Right cardiac atrium (tissue), 5 donors: ENCODE measurements at places on chromosomes 2 and 18. TPM values are rescaled to one million over a fixed set of nuclear protein-coding genes. Genes with fewer than 3 reads are reported as not detected.

The FBXO41 gene
- 3.5 TPM for total RNA-seq

DNA sequence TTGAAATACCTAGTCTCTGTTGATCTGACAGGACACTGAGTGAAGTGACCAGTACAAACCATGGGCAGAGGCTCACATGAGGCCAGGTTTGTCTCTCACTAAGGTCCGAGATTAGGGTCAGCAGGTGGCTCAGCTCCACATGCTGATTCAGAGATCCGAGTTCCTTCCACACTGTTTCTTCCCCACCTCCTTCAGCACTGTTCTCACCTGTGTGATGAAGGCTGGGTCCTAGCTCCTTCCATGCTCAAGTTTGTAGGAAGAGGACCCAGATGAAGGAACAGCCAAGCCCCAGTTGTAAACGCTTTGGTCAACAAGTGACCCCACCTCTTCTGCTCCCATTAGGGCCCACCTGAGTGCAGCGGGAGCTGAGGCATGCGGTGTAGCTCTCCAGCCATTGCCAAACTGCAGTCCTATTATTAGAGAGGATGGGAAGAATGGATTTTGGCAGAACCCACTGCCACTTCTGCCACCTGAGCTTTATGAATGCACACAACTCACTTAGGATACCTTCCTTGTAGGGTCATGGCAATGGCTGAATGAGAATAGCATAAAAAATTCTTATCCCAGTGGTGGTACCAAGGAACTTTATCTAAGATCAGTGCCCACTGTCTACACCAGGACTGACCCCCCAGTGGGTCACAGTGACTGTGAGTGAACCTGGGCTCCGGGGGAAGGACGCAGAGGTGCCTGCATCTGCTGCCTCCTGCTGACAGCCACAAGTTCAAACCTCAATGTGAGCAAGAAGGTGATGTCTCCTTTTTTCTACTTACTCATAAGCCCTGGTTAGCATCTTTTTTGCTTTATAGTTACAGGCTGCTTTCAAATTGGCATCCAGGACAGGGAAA is 324.8 kb upstream of the HS6ST1 start:
- DNase-seq: no peak

GRCh38 chr2:218733171-218734021 is 22.8 kb downstream of the TTLL4 start:
- DNase-seq: no peak

DNA sequence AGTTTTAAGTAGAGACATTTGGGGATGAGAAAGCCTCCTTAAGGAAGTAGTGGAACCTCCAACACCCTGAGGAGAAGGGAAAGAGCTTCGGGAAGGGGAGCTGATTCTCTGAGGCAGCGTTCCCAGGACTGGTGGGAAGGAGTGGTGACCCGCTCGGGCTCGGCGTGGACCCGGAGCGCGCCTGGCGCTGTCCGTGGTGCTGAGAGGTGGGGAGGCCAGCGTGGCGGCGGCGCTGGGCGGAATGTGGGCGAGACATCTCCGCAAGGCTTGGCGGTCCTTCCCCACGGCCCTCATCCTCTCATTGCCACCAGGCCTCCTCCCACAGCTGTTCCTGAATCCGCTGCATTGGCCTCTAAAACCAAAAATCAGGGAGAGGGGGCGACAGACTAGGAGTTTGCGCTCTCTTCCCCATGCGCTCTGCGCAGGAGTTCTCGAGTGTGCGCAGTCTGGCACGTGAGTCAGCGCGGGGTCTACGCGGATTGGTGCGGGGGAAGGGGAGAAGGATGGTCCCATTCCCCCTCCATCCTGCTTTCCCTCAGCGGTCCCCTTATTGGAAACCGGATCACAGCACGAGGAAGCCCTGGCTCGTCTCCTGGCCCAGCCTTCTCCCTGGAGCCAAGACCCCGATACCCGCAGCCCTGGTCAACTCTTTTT is 857 bp downstream of the RESP18 start:
- peak; percentile 75 for DNase-seq

The ATG16L1 gene
- 18.1 TPM for total RNA-seq

The POTEJ gene
- total RNA-seq: 0.25 TPM

DNA sequence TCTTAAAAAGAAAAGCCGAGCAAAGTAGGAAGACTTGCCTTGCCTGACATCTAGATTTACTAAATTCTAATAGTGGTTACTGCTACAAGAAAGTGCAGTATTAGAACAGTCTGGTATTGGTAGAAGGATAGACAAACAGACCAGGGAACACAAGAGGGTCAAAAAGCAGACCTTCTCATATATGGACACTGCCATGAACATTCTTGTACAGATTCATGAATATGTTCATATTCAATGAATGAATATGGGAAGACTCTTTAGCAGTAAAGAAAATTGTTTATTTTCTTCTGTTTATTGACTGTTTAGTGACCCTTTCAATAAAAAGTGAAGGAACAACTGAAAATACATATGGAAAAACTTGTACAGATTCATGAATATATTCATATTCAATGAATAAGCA is 37.6 kb downstream of the DTNB start:
- DNase-seq: no peak

DNA sequence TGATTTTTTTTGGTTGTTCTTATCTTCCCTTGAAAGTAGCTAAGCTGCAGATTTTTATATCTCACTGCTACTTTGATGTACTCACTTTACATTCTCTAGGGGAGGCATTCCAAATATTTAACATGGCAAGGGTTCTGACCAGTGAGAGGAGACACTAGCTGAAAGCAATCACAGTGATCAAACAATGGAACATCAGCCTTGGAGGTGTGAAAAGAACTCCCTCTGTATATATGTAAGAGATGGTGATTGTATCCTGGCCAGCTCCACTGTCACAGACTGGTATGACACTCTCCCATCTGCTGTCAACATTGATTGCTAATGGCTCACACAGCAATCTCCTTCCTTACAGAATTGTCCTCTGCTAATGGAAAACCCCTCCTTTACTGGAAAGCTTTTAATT is 291.7 kb upstream of the CDH19 start:
- DNase-seq: no peak

DNA sequence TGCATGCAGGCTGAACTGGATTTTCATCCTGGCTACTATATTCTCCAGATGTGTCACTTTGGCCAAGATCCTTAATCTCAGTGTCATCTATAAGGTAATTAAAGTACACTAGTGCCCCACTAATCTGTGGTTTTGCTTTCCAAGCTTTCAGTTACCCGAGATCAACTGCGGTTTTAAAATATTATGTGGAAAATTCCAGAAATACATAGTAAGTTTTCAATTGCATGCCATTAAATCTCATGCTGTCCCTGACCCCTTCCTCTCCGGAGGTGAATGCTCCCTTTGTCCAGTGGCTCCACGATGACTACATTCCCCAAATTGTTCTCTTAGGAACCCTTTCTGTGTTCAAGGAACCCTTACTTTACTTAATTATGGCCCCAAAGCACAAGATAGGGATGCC is 5.3 kb upstream of the TYMS start:
- no peak for DNase-seq

DNA sequence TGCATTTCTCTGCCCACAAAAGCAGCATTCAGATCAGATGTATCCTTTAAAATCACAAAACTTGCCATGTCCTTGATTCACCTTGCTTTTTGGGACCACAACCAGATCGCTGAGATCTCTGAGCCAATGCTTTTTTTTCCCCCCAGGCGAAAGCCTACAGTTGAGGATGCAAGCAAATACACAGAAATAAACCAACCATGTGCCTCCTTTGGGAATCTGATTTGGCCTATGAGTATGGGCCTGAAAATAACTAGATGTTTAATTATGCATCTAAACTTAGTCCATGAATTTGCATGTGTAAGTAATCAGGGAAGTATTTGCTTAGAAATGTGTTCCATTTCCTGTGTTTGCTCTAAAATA is 49.7 kb upstream of the CDC42EP3 start:
- no peak for DNase-seq

DNA sequence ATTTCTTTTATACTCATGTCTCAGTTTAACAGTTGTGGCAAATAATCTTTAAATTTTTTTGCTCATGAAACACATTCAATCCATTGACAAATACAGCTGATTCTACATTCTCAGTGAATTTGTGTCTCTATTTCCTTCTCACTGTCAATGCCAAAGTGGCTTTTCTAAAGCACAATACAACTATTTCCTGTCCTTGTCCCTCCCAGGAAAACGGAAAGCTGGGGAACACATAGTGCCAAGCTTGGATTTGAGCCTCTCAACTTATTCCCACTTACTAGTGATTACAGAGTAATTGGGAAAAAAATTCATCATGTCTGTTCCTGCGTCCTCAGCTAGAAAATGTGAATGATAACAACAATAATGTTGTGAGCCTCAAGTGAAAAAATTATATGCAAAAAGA is 899.7 kb upstream of the CDH2 start:
- DNase-seq: no peak

The ABCG5 gene
- total RNA-seq: not detected

GRCh38 chr2:45833968-45834344 is 182.5 kb downstream of the PRKCE start:
- no peak for DNase-seq

DNA sequence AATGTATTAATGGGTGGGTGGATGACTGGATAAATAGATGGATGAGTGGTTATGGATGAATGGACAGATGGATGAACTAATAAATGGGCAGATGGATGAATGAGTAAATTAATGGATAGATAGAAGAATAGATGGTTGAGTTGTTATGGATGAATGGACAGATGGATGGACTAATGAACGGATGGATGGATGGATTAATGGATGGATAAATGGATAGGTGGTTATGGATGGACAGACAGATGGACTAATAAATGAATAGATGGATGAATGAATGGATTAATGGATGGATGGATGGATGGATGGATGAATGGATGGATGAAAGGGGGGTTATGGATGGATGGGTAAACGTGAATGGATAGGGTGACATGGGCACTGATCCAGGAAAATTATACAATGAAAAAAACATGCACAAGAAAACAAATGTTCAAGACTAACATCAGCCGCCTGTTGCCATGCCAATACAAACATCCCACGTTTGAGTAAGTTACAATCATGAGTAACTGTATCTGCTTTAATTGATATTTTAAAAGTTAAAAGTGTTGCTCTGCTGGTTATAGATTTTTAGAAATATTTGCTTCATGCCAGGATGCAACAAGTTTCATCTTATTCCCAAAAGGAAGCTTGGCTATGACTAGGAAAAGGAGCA is 20.8 kb downstream of the PXDN start:
- no peak for DNase-seq

DNA sequence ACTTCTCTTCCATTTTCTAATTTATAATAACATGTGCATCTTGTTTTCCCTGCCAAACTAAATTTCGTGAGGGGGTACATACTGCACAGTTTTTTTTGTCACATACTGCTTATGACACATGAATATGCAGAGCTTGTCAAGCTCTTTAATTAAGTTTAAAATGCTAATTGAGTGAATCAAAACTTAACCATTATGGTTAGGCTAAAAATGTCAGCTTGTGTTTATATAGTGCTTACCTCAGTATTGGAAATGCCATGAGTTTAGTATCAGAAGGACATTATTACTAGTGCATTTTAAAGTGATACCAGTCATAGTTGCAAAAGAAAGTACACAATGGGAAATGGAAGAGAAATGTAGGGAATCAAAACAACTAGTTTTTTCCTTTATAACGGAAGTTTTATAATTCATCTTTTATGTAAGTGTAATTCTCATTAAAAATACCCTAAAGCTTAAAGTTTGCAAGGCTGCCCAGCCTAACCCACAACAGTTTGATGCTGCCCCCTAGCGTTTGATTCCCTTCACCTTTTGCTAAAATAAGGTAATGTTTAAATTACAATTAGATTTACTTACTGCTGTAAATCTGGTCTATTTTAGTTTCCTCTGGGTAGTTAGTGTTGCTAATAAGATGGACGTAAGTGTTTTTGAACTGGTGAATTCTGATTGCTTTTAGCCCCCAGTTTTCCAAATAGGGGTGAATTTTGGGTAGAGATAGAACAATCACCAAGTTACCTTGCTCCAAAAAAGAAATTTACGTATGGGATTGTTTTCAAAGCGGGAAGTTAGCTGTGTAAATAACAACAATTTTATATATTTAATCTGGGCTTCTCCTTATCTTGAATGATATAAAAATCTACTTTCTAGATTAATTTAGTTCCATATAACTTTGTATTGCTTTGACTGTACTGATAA is 3.2 kb downstream of the SLC39A10 start:
- peak; percentile 37 for DNase-seq

GRCh38 chr2:8169443-8169842 is 512.4 kb upstream of the ID2 start:
- DNase-seq: no peak

DNA sequence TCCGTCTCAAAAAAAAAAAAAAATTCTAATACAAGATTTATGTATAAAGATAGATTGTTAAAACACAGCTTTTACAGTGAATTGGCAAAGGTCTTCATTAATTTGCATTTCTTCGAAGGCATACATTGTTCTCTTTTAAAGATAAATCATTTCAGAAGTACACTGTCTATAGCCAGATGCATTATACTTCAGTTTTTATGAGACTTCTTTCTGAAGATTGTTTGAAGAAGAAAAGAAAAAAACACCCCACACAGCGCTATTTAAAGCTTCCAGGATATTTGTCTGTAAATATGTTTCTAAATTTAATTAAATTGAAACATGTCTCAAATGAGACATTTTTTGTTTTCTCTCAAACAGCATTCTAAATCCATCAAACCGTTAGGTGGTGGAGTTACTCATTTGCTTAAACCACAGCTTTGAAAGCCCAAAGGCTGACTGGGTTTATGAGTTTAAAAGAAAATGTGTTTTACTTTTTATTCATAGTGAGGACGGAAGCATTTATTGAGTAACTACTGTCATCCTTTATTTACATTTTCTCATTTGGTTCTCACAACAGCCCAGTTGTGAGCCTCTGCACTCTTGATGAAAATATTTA is 42.4 kb upstream of the C1GALT1C1L start:
- DNase-seq: no peak

- DNase-seq: no peak
Measured at GRCh38 chr18:63505566-63506335, 29.0 kb downstream of the SERPINB5 start.

DNA sequence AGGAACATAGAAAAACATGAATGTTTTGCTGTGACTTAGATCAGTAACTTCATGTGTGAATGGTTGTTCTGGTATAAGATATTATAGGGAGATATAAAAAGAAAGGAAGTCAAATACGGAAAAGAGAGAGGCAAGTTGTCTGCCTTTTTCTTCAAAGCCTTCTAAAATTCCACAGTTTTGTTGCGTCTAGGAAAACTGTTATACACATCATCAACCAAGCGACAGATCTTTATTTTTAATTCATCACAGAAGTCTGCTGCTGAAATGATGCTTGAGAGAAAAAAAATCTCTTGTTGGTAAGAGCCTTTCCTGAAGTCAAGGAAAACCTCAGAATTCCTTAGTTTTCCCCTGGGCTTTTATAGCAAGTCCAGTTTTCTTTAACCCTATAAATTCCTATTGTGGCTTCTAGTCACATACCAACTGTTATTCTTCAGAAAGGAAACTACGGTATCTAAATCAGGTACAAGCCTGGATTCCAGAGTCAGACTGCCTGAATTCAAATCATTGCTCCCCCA is 36.3 kb upstream of the TANC1 start:
- DNase-seq: no peak

GRCh38 chr2:238092486-238093035 is 7.6 kb upstream of the ESPNL start:
- no peak for DNase-seq

GRCh38 chr18:67776929-67777328 is 260.4 kb upstream of the DSEL start:
- DNase-seq: no peak

- DNase-seq: no peak
Measured at GRCh38 chr18:71942433-71942832, 601.7 kb downstream of the CBLN2 start.
